ENCODE measurements at places on chromosomes 4 and X.

DNA sequence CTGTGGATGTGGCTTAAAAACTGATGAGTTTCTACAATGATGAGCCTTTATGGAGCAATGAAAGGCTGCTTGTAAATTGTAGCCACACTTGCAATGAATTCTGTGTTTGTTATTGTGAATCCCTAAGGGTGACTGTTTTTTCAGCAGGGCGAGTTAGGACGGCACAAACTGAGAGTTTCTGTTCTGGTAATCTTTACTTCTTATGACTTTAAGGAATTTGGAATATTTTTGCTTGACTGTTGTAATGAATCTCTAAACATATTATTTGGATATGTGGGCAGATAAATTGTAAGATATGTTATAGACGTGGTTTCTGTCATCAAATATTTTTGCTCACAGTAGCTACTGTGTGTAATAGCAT, 22.2 kb downstream of the RBPJ start:
- DNase-seq = peak; percentile 69

- peak; percentile 16 for DNase-seq
These were observed 102.9 kb upstream of the PAQR3 start for GRCh38 chr4:79042079-79042674.

- DNase-seq = no peak
These were observed 22.0 kb upstream of the PLA2G12A start for GRCh38 chr4:109751852-109752251.

- DNase-seq = no peak
These were observed 819.3 kb upstream of the FRG1 start for GRCh38 chr4:189121336-189121735.

DNA sequence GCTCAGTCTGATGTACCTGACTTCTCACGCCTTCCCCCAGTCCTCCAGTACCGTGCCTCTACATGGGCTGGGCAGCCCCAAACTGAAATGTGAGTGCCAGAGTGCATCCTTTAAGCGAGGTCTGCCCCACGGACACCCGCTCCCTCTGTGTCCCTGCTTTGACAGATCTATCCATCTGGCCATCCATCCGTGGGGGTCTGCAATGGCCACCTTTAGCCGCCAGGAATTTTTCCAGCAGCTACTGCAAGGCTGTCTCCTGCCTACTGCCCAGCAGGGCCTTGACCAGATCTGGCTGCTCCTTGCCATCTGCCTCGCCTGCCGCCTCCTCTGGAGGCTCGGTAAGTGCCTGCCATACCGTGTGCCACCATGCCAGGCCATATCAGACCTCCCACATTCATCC, 827 bp downstream of the PORCN start:
- no peak for DNase-seq

DNA sequence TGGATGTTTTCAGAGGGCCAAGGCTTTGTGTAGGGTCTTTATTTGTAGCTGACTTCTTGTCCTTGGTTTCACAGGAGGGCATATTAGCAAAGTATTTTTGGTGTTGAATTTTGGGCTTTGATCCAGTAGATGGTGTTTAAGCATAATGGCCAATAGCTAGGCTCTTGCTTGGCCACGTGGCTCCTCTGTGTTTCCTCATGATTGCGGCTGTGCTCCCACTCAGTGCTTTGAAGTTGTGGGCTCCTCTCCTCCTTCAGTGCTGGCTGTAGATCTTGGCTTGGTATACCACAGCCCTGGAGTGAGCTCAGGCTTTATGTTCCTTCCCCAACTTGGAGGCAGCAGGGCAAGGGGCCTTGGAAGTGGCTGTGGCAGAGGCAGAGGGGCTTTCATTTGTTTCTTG, 107.2 kb upstream of the CENPE start:
- no peak for DNase-seq

DNA sequence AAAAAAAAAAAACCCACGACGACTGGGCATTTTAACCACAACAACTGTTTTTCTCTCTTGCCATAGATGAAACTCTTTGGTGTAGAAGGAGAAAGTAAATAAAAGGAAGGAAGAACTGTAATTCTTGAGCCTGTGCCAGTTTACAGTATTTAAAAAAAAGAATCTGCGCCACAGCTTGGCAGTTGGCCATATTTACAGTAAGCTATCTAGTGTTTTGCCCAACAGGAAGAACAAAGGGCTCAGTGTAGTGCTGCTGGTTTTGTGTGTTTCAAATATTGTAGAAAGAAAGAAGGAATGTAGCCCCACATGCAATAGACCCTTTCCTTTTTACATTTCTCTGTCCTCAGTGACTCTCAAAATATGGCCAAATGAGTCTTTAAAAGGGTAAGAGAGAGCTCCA, 66.1 kb downstream of the NR3C2 start:
- peak; percentile 66 for DNase-seq

DNA sequence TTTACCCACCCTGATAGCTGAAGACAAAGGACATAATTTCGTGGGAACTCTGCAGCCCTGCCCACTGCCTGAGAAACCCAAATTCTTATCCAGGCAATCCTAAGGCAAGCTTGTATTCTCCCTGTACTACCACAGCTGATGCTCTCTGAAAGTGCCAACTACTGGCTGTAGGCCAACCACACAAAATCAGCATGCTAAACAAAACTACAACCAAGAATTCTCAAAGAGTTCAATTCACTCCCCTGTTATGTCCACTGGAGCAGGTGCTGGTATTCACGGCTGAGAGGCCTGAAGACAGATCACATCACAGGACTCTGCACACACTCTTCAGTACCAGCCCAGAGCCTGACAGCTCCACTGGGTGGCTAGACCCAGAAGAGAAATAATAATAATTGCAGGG, 375.9 kb upstream of the NDST4 start:
- DNase-seq = no peak

DNA sequence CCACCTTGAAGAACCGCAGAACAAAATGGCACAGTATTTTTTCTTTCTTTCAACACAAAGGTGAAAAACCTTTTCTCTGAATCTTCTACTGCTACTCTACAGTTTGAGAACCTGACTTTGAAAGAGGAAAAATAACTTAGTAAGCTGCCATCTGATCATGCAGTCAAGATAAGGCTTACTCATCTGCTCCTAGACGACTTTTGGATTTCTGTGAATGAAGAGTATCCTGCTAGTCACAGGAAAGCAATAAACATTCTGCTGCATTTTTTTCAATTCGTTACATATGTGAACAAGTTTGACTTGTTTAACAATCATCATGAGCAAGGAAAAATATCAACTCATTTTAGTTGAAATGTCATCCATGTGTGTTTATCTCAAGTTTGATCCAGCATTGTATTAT, 25.2 kb downstream of the TIGD2 start:
- DNase-seq = no peak

DNA sequence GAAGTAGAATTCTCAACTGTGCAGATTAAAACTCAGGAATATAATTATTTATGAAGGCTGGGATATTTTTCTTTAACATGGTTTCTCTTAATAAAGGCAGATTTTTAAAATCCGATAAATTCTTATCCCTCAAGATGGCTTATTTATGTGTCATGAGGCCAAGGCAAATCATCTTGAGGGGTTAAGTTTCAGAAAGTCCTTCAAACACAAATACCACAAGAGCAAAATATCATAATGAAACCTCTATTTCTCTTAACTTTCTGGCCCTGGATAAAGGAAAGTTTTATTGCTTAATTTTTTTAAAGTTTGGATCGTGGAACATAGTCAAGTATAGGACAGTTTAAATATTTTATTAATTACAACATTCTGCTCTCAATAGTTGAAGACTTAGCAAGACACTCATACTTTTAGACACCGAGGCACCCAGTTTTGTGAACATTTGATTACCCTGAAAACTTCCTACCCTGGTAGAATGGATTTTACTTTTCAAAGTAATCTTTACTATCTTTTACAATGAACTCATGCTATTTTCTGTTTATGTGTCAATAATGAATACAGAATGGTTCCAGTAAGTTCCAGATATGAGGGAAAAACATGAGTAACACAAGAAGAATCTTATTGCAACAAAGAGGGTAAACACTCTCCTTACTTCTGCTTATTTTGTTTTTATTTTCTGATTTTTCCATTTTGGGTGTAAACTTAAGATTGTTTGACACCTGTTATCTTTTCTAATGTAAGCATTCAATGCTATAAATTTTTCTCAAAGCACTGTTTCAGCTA, 200.7 kb upstream of the IL15 start:
- peak; percentile 4 for DNase-seq

GRCh38 chr4:41202820-41203568, 11.3 kb downstream of the APBB2 start:
- DNase-seq = peak; percentile 38

GRCh38 chr4:168584321-168584771, 87.5 kb downstream of the PALLD start:
- DNase-seq = peak; percentile 54

DNA sequence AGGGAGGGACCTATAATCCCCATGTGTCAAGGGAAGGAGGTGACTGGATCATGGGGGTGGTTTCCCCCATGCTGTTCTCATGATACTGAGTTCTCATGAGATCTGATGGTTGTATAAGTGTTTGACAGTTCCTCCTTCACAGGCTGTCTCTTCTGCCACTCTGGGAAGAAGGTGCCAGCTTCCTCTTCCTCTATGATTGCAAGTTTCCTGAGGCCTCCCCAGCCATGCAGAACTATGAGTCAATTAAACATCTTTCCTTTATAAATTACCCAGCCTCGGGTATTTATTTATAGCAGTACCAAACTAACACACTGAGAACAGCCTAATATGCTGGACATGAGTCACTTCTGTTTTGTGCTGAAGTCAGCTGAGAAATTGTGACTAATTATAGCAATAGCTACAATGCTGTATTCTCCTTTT, 656.9 kb upstream of the CPEB2 start:
- peak; percentile 74 for DNase-seq

DNA sequence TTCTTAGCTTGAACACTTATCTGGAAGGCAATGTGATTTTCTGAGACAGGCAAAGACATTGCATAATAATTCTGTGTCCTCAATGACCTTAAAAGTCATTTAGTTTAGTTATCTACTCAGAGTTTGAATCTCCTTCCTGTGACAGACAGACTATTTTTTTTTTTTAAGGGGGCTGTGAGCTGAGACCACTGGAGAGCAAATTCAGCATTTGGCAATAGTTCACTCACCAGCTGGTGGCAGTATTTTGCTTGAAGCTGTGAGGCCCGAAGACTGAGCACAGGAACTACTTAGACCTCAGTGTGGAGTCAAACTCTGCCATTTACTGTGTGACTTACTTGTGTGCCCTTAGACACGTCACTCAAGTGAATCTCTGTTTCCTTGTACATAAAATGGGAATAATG, 22.9 kb upstream of the CPE start:
- peak; percentile 50 for DNase-seq

- DNase-seq = peak; percentile 71
These were observed 126.1 kb downstream of the INPP4B start for GRCh38 chr4:142719854-142720541.

DNA sequence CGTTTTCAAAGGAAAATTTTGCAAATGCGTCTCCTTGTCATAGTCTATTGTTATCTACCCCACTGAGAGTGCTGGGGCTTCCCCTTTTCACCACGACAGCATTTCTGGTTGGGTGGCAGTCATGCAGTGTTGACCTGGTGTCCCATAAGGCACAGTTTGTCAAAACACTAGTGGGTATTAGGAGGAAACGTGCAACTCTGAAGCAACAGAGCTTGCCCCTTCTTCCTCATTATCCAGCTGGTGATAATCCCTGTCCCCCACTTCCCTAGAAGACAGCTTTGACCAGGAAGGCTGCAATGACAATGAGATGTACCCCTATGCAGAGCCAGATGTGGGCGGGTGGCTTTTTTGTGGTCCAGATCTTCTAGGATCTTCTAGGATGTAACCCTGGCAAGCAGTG, 1.8 kb downstream of the TBC1D1 start:
- DNase-seq = no peak

DNA sequence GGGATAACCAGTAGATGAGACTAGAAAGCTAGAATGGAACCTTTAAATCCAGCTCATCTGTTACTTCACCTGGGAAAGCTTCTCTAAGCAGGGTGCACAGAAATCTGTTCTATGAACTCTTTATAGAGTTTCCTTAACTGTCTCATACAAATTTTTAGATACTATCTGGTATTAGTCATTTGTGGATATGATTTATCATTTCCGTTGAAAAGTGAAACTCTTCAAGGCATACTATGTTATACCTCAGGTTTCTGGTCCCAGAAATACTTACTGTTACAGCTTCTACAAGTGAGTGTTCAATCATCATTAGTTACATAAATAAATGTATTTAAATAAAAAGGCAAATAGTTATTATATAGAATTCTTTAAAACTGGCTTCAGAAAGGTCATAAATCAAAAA, 298.3 kb upstream of the AGA start:
- DNase-seq = no peak

DNA sequence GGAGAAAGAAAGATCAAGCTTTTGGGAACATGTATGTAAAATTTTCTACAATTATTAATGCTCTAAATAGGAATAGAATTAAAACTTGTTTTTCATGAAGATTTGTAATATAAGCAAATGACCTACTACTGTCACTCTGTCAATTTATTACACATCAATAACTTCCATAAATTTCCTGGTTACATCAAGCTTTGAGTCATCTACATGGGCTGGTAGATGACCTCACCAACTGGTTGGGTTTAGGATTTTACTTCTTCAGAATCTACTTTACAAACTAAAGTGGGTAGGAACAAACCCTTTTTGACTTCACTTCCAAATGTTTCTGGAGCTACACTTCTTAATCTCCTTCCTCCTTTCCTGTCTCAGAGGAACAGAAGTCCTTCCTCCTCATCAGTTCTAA, 12.0 kb upstream of the LRAT start:
- no peak for DNase-seq

GRCh38 chr4:39044956-39045826, 13.0 kb upstream of the TMEM156 start:
- no peak for DNase-seq

GRCh38 chr4:88060431-88060830, 53.0 kb downstream of the PKD2 start:
- DNase-seq = no peak

DNA sequence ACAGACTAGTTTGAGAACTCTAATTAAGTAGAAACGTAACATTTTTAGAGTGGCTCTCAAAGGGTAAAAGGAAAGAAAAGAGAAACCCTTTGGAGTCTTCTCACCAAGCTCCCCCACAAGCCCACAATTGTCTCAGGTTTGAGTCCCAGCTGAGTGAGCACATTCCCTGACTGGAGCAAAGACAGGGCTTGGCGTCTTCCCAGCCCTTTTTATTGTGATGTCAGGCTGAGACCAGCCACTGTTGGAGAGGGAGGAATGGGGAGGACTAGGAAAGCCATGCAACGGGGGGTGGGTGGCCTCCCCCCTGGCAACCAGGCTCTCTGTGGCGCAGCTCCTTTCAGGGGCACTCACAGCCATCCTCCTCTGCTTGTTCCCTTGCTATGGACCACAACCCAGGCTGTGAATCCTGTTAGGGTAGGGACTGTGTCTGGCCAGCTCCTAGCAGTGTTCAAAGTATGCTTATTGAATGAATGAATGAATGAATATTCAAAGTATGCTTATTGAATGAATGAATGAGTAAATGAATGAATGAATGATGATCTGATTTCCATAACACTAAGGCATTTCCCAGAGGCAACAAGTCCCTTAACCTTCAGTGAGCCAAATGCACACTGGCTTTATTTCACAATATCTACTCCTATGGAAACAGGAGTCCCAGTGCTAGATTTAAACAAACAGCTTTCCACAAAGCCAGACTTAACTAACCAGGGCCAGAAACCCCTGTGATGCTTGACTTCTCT, 413.3 kb downstream of the MID1IP1 start:
- no peak for DNase-seq

All from fibroblast of lung (primary cell).